ENCODE measurements at places on chromosomes 1 and 21. TPM values are rescaled to one million over a fixed set of nuclear protein-coding genes. Genes with fewer than 3 reads are reported as not detected.

- peak; percentile 13 for DNase-seq
Observed at GRCh38 chr1:112625696-112626095, 6.1 kb downstream of the CAPZA1 start.

DNA sequence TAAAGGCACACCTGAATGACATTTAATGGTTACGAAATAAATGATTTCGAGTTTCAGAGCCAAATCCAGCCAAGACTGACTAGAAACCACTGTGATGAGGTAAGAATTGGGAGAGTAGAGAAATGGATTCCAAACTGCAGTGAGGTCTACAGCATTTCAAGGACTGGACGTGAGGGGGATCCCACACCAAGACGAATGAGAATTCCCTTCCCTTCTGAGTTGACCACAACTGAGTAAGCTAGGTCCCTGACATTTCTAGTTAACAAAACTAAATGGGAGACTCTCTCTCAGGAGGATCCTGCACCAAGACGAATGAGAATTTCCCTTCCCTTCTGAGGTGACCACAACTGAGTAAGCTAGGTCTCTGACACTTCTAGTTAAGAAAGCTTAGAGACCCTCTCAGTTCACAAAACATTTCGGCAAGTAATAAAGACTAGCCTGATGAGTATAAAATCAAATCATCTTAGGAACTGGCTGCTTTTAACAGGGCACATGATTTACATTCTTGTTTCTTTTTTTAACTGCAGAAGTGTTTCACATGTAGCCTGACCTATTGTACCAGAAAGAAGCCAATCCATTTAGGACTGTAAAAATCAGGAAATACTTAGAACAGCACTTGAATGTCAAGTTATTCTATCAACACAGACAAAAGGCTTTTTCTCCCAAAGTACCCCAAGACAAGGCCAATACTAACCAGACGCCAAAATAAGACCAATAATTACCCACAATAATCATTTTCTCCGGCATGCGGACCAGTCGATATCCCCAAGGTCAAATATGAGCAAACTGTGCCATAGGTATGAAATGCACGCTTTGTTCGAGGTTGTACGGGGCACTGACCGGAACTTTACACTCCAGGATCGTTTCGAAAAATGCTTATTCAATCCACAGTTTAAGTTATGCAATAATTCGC is 1.4 kb upstream of the SPATA1 start:
- peak; percentile 23 for DNase-seq

DNA sequence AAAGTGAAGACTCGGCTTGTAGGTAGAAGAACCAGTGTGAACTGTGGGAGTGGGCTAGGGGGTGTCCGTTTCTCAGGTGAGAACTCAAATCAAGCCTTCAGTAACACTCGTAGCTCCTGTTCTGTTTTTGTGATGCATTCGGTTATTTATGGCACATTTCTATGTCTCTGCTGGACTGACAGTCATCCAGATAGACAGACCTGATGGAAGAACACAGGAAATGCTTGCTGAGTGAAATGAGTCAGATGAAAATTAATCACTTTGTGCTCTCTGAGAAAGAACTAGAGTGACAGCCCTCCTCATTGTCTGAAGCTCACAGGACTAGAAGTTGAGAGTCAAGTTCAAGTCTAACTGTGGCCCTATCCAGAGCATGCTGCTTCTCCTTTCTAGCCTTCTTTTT is 360.1 kb upstream of the PLXNA2 start:
- no peak for DNase-seq

DNA sequence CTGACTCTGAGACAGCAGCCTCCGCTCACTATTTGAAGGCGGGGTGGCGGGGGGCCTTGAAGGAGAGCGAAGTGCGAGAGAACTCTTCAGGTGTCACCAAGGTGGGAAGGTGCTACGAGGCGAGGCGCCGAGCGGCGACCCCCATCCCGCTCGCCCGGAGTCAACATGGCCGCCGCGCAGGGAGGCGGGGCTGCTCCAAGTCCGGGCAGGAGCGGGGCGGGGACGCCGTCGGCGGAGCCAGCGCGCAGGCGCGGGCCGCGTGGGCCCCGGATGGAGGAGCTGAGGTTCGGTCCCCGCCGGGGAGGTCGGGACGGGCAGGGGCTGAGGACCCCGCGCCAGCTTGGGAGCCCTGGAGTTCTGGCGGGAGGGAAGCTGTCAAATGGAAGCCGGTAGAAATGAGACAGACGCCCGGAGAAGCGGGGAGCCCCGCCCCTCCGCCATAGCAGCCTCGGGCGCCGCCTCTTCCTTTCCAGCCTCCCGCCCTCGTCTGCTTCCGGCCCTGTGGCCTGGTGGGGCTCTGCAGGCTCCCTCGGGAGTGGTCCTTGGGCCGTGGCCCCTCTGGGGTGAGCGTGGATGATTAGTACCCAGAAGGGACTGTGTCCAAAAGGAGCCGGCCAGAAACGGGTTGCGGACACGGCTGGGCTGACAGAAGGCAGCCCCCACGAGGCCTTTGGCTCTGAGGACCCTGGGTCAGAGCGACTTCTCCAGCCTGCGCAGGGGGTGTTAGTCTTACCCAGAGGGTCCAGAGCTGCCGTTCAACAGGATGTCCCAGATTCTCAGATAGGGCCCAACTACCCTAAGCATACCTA is at the start of gene PIGV:
TSS of gene PIGV (plus strand) at position 245 of the 809 bp plus-strand sequence. CDS start 2,866 bp downstream, outside the sequence.
- DNase-seq, result peak; percentile 94

- DNase-seq, result no peak
Observed at GRCh38 chr1:223209293-223209898, 66.3 kb upstream of the TLR5 start.

GRCh38 chr1:163275222-163275621 is 46.5 kb upstream of the NUF2 start:
- peak; percentile 19 for DNase-seq

DNA sequence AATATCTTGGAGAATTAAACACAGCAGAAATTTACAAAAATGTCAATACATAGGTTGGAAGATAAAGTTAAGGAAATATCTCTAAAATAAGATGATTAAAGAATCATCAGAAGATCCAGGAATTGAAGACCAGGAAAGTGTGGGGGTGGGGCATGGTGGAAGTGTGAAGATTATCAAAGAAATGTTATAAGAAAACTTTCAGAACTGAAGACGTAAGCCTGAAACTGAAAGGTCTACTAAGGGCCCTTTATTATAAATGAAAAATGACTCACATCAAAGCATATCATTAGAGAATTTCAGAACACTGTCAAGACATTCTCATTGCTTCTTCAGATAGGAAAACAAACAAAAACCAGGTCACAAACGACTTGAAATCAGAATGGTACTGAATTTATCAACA is 92.4 kb upstream of the DPT start:
- no peak for DNase-seq

DNA sequence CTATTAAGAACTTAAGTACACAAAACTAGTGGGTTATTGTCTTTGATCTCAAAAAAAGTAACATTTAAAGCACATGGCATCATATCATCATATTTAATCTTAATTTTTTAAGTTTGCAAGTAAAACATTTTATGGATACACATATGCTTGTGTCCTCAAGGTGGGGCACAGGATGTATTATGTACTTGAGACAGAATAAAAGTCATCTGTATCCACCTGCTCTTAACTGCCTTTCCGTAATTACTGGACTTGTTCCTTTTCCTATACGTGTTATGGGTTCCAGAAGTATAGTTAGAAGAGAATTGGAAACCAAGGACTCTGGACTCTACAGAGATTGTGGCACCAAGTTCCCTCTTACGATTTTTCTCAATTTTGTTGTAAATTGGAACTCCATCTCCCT is 79.4 kb downstream of the FCRL5 start:
- no peak for DNase-seq

- no peak for DNase-seq
Observed at GRCh38 chr21:42844411-42845113, 34.8 kb downstream of the WDR4 start.

GRCh38 chr1:207519505-207520399 is 23.8 kb downstream of the CR1 start:
- DNase-seq, result no peak

GRCh38 chr1:248860007-248860406 is 1.1 kb upstream of the ZNF692 start:
- DNase-seq, result no peak

- no peak for DNase-seq
Observed at GRCh38 chr1:8627728-8628127, 189.7 kb downstream of the RERE start.

DNA sequence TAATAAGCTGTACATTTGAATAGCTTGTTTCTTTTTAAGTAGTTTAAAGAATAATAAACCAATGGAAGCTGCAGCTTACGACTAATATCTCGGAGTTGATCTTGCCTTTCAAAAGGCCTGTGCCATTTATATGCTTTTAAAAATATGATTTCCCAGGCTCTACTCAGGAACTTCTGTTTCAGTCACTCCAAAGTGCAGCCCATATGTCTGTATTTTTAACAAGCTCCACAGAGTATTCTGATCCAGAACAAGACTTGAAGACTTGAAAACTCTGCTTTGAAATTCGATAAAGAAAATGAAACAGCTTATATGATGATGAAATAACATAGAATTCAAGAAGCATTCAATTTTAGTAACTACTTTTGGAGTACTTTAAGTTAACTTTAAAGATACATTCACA is 79.1 kb upstream of the PLPPR4 start:
- DNase-seq, result no peak

GRCh38 chr1:8443558-8444194 is 125.8 kb downstream of the SLC45A1 start:
- no peak for DNase-seq

GRCh38 chr21:24428591-24429199 is 1178.6 kb downstream of the MRPL39 start:
- DNase-seq, result no peak

DNA sequence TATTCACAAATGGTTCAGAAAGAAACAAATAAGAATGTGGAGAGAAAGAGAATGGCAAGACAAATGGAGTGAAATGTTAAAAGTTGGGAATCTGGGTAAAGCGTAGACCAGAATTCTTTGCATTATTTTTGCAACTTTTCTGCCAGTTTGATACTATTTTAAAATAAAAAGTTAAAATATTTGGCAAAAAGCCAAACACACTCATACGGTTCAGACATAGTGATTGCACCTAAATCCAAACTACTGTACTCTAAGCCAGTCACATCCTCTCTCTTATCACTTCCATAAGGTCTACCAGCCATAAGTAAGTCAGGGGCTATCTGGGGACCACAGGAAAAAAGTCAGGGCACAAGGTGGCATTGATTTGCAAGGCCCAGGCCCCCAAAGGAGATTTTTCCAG is 14.4 kb downstream of the STUM start:
- DNase-seq, result no peak

DNA sequence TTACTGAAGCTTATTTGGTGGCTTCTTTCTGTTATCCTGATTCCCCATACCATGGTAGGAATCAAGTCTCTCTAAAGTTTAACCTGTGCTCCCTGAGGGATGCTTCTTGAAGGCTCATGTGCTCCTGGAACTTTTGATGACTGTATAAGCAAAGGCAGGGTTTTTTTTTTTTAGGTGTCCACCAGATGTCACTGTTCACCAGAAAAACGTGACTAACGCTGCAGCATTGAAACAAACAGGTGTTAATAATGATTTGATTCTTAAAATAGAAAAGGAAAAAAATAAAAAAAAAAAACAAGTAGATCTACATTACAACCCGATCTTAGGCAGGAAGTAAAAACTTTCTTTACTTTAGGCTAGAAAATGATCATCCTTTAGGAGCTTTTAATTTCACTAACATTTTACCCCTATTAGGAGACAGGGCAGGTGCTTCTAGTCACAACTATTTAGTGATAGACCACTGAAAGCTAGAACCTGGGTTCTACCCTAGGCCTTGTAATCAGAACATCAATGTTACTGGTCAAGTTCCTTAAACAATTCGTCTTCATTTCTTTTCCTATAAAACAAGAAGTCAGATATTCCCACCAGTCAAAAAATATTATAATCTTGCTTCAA is 223.0 kb downstream of the PLA2G4A start:
- DNase-seq, result peak; percentile 57

DNA sequence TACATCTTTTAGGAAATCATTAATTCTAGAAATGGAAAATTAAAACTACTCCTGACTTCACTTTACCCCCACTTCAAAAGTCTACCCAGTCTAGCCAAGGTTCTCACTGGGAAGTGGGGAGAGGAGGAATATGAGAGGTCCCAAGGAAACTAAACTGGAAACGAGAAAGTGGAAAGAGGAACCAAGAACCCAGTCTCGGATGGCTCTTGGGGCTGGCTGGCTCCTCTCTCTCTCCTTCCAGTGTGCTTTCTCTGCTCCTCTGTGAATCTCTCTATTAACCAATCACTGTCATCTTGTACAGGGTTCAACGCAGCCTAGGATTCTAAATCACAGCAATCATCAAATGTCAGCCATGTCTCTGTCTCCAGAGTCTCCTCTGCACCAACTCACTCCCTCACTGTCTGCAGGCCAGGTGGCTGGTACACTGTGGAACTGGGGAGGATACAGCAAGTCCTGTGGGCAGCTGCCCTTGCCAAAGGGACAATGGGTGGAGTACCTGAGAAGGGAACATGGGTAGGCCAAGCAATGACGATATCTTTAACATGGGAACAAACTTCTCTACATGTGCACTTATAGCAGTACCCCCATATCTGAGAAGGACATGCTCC is 33.7 kb downstream of the GNB1 start:
- DNase-seq, result no peak

DNA sequence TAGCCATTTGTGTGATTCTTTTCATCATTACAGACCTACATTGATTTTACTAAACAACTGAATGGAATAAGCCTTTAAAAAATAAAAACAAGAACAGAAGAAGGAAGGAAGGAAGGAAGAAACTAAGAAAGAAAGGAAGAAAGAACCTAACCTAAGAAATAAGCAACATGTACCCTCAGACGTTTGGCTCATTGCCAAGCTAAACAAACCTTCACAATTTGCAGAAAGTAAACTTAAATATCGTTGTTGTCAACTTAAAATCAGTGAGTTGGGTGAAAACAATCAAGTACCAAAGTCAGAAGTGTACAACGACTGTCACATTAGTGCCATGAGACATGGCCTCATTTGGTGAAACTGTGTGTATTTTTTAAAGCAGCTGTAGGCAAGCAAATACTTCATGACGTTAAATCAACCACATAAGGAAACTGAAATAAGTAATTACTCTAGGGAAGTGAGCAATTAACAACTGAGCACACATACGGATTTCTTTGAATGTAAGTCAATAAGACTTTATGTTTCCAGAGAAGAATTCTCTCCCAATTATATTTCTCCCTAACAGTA is 313.1 kb upstream of the TMPRSS15 start:
- no peak for DNase-seq

- DNase-seq, result no peak
Observed at GRCh38 chr1:223033658-223034057, 109.4 kb downstream of the TLR5 start.

The TTLL10 gene
- 0.38 TPM for polyA plus RNA-seq

The NEXN gene
- 12.2 TPM for polyA plus RNA-seq

The MNDA gene
- not detected for polyA plus RNA-seq

The SPATA45 gene
- 0.44 TPM for polyA plus RNA-seq

The C1orf141 gene
- polyA plus RNA-seq, result not detected

The HES3 gene
- polyA plus RNA-seq, result not detected

The TNFSF18 gene
- polyA plus RNA-seq, result not detected

The HPCAL4 gene
- polyA plus RNA-seq, result 12.6 TPM

Measured in hepatocyte (in vitro differentiated cells).